PC-3 (cell line): ENCODE measurements at places on chromosomes 13 and 19.
A peak's percentile ranks its signal among the peaks of the same experiment; 100 is the strongest.

GRCh38 chr13:77353995-77354394, 27.1 kb upstream of the MYCBP2 start:
- no peak for DNase-seq

DNA sequence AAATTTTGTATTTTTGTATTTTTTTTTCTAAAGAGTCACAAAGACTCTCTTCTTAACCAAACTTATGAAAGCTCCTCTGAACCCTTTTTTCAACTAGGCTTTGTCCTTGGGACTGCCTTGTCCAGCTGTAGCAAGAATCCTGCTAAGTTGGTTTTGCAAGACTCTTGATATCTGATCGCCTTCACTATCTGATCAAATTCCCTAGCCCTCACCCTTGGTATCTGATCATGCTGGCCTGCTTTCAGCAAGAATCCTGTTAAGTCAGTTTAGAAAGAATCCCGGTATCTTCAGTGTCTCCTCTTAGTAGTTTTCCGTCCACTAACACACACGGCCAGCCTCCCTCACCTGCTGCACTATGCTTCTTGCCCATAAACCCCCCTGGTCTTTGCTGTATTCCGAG, 1.9 kb upstream of the SIGLEC5 start:
- DNase-seq: no peak

- DNase-seq: peak; percentile 99
These were observed 434 bp upstream of the ETFB start for GRCh38 chr19:51366389-51367254.

- DNase-seq: no peak
These were observed 97.7 kb upstream of the DOCK9 start for GRCh38 chr13:99075268-99076191.

DNA sequence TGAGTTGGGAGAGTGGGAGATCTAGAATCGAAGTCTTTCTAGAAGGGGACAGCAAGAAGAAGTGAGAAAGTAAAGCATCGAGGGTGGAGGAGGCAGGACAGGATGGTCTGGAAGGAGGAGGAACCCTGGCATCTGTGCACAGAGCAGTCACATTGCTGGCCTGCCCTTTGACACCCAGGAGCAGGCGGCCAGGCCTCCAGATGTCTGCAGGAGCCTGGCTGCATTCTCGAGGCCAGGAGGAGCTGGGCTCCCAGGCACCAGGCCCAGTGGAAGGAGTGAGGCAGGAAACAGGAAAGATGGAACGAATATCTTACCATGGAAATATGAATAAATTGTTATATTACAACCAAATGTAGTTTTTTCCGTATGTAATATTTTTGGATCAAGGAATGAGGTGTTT, 27.7 kb upstream of the ARGLU1 start:
- DNase-seq: no peak

DNA sequence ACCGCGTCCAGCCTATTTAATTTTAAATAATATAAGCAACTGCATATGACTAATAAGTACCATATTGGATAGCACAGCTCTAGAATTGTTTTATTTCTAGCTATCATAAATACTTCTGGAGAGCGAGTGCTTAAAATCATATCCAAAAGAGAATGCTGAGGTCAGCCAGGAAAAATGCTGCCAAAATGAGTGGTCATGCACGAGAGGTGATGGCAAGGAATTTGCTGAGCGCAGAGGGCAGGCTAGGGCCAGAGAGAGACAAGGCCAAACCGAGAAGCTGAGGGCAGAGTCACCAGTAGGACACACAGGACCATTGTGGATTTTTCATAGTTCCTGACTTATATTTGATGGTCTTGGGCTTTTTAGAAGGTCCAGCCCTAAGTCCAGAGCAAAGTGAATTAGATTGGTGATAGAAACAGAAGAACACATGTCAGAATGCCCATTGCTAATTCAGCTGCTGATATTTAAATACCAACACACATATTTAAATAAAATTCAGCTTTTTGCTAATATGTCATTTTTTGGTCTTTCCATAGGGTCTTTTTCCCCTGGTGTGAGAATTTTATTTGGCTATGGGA, 33.6 kb upstream of the UBL3 start:
- no peak for DNase-seq

GRCh38 chr19:6472713-6473112, 8.6 kb downstream of the CRB3 start:
- DNase-seq: no peak

GRCh38 chr19:6890401-6890913, 3.1 kb downstream of the ADGRE1 start:
- no peak for DNase-seq

GRCh38 chr13:84208246-84208910, 326.1 kb upstream of the SLITRK1 start:
- no peak for DNase-seq

- DNase-seq: no peak
These were observed 239.3 kb downstream of the KCTD12 start for GRCh38 chr13:76646946-76647345.

GRCh38 chr19:40610396-40611064, 9.4 kb downstream of the LTBP4 start:
- no peak for DNase-seq

DNA sequence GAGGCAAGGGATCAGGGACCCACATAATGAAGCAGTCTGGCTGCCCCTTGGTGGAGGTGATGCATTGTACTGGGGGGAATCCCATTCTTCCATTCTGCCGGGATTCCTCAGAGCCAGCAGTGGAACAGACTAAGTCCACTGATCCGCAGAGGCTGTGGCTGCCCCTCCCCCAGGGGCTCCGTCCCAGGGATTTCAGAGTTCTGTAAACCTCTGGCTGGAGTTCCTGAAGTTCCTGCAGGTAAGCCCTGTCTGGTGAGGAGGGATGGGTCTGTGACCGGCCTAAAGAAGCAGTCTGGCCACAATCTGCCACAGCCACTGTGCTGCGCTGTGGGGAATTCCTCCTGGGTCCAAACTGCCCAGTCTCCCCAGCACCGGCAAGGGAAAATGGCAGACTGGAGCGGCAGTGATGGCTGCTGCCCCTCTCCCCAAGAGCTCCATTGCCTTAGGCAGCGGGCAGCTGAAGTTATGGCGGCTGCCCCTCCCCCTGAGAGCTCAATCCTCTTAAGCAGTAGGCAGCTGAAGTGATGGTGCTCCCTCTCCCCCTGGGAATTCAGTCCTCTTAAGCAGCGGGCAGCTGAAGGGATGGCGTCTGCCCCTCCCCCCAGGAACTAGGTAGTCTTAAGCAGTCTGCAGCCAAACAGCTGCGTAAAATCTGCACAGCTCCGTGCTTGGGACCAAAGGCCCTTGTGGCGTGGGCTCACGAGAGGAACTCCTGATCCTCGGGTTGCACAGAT, 155.7 kb downstream of the PCDH17 start:
- no peak for DNase-seq

DNA sequence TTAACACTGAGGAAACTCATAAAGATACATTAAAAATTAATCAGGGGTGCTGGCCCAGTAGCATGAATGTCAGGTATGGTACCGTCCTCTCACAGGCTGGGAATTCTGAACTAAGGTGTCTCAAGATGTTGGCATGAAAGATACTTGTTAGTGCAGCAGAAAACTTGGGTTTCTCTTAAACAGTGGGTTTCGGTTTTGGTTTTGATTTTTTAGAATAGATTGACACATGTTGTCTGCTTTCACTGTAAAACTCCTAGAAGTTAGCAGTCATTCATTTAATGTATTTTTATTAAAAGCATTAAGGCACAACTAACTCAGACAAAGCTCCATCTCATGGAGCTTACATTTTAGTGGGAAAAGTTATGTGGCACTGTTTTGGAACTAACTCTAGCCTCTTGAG, 3.5 kb upstream of the OBI1 start:
- DNase-seq: no peak

DNA sequence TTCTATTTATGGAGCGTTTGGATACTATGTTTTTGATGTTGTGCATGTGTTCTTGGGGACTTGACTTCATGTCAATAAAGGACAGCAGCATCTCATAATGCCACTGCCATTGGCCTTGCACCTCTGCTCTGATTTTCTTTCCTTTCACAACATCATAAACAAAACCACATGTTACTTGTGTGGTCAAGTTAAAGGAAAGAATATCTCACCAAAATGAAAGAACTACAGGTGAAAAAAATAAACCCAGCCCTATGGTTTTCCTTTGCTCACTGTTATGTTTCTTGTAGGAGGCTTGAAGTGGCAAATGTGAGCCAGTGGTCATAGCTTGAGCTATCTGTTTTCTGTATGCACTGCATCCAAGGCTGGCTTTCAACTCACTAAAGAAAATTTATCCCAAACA, 240.4 kb downstream of the KCNRG start:
- no peak for DNase-seq

GRCh38 chr19:11180346-11180745, 17.0 kb downstream of the KANK2 start:
- DNase-seq: no peak

DNA sequence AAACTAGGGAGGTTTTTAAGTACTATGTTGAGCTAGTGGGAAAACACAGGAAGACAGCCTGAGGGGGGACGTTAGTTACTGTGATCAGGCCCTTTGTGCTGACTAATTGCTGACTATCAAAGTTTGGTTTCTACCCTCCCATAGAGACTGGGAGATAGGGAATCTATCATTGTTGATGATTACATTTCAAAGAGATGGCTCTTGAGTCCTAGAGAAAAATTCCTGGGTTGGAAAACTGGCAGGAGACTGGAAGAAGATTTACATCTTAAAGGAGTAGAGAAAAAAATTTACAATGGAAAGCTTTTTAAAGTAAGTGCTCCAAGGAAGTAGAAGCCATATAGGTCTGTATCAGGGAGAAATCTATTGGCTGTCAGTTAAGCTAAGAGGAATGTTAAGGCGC, 522.0 kb upstream of the KLHL1 start:
- DNase-seq: peak; percentile 3

DNA sequence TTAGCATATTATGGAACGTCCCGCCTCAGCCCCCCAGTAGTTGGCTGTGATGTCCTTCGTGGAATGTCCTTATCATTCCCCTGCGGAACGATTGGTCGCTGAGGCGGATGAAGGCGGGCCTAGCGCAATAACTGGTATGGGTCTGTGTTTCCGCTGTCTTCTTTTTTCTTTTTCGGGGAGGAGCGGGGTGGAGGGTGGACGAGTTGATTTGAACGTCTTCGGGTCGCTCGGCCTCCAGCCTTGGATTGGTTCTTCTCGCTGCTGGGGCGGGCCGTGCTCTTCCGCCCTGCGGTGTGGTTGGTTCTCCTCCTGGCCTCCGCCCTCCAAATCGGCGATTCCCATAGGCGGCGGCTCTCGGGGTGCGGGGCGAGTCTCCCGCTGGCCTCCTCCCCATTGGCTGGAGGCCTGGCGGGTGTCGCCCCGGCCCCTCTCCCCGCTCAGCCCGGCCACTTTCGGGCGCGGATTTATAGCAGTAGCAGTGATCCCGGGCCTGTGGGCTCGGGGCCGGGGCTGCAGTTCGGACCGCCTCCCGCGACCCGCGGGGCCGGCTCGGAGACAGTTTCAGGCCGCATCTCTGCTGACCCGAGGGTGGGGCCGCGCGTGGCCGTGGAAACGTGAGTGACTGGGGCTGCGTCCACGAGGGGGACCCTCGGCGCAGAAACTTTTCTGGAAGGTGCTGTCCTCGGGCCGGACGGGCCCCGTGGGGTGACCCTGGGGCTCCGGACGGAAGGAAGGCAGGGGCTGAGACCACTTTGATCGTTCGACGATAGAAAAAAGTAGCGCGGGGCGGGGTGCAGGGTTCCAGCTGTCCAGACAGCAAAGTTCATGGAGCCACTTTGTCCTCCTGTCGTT, 2.1 kb downstream of the ING1 start:
- peak; percentile 96 for DNase-seq

- peak; percentile 74 for DNase-seq
These were observed 18.8 kb downstream of the FLT1 start for GRCh38 chr13:28475916-28476725.

GRCh38 chr19:30046522-30046921, 104.5 kb downstream of the URI1 start:
- peak; percentile 36 for DNase-seq

DNA sequence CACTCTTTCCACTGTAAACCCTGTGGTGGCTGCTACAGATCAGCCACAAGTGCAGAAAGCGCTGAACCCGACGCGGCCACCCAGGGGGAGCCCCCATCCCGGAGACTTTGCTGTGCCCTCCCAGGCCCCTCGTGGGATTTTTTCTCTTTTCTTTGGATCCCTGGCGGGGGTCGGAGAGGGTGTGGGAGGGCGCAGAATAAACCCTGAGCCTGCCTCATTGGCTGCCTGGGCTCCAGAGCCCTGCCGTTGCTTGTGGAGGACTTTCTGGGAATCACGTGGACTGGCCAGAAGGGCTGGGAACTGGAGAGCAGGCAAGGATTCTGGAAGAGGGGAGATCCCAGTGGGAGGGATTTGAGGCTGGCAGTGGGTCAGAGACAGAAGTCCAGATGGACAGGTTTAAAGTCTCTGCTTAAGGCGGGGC, 24.9 kb downstream of the GADD45B start:
- no peak for DNase-seq

GRCh38 chr13:95222733-95223018, 78.6 kb downstream of the ABCC4 start:
- no peak for DNase-seq

- DNase-seq: no peak
These were observed 50.5 kb upstream of the KCTD15 start for GRCh38 chr19:33746159-33746558.

- DNase-seq: no peak
These were observed at the start of gene RASGRP4 for GRCh38 chr19:38425810-38426466. Gene RASGRP4, minus strand, starts transcription at chr19:38426219. Its CDS starts 128 bp downstream, at chr19:38426091.

DNA sequence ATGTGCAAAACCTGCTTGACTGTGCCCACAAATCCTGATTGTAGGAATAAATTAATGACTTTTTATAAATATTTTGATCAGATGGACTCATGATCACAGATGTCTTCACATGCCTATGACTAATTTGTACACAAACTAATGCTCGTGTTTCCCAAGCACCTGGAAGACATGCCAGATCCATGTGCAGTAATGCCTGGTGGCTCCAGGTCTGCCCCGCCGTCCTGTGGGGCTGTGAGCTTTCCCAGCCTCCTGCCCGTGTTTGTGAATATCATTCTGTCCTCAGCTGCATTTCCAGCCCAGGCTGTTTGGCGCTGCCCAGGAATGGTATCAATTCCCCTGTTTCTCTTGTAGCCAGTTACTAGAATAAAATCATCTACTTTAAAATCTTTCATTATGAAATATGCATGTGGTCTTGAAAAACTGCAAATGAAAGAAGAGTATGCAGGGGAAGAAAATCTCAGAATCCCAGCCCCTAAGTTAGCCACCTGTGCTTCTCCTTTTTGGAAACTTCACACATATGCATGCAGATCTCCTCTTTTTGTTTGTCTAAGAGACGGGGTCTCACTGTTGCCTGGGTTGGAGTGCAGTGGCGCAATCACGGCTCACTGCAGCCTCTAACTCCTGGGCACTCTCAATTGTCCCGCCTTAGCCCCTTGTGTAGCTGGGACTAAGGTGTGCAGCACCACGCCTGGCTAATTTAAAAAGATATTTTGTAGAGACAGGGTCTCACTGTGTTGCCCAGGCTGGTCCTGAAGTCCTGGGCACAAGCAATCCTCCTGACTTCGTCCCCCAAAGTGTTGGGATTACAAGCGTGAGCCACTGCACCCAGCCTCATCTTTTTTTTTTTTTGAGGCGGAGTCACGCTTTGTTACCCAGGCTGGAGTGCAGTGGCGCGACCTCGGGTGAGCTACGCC, 6.2 kb downstream of the RPL28 start:
- peak; percentile 46 for DNase-seq

- DNase-seq: no peak
These were observed 411.2 kb downstream of the FGF9 start for GRCh38 chr13:22082030-22082429.

- DNase-seq: no peak
These were observed 30.2 kb downstream of the PDCD5 start for GRCh38 chr19:32611161-32611560.
